SK-MEL-5 (cell line): ENCODE measurements at places on chromosomes 6 and 20. TPM values are rescaled to one million over a fixed set of nuclear protein-coding genes. Genes with fewer than 3 reads are reported as not detected.

DNA sequence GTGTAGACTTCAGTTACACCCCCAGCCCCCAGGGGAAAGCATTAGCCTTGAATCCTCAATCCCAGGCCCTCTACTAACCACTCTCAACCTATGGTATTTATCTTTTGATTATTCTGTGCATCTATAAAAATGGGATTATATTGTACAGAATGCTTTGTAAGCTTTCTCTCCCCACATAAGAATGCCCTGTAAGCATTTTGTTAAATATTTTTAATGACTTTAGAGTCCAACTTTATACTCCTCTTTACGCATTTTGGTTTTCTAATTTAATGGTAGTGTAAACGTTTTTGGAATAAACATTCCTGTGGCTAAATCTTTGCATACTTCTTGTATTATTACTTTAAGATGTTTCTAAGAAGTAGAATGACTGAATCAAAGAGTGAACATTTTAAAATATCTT lies 35.4 kb downstream of the FBXO9 start:
- no peak for DNase-seq

The MPIG6B gene
- not detected in 2 replicates for total RNA-seq

DNA sequence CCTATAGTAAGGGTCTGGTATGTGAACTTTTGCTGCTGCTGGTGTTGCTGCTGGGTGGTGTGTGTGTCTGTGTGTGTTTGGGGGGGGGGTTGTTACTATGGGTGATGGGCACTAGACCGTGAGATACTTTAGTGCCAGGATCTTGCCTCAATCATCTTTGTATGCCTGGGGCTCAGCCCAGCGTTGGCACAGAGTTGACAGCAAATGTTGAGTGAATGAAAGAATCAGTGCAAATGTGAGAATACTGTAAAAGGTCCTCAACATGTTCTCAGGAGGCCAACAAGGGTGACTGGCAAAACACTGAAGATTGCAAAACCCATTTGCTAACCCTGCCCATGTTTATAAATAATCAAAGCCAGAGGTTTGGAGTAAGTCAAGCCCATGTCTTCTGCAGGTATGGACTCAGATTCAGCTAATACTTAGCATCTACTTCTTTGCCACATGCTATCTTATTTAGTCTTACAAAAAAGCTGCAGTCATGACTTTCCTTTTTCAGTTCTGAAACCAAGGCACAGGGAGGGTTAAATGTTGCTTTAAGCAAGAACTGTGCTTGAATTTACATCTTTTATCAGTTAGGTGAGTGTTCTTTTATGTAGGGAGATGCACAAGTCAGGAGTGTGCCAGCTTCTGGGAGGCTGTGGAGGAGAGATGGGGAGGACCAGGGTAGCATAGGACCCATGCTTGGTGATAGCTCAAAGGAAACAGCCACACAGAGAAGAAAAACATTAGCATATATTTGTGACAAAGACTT lies 125.3 kb upstream of the SPACA1 start:
- DNase-seq: no peak

The CLDN20 gene
- total RNA-seq: 0.32 TPM in 1 of 2 replicates, not detected in the other

The PPP1R16B gene
- total RNA-seq: 0.56 and 0.69 TPM in 2 replicates

- no peak for DNase-seq
Observed at GRCh38 chr6:33254591-33254990, 17.1 kb downstream of the VPS52 start.

DNA sequence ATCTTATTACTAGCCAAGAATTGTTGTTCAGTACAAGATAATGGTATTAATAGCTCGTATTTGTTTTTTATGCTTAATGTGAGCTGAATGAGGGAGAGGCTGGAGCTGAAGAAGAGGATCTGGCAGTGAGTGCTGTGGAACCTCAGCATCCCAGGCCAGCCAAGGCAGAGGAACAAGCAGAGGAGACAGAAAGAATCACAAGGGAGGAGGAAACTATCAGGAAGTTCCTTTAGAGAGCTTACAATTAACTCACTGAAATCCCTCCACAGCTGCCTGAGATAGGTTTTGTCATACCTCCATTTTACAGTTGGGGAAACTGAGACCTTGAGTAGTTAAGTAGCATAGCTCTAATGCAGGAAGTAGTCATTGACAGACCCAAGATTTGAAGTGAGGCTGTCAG lies 39.9 kb upstream of the TULP4 start:
- DNase-seq: no peak

- no peak for DNase-seq
Observed at GRCh38 chr6:14451594-14452374, 334.2 kb downstream of the CD83 start.

- DNase-seq: no peak
Observed at GRCh38 chr6:137968455-137968804, 101.4 kb downstream of the TNFAIP3 start.

GRCh38 chr6:143772116-143773086 lies 70.7 kb upstream of the LTV1 start:
- DNase-seq: no peak

The XKR7 gene
- 0.03 and 0.11 TPM in 2 replicates for total RNA-seq

DNA sequence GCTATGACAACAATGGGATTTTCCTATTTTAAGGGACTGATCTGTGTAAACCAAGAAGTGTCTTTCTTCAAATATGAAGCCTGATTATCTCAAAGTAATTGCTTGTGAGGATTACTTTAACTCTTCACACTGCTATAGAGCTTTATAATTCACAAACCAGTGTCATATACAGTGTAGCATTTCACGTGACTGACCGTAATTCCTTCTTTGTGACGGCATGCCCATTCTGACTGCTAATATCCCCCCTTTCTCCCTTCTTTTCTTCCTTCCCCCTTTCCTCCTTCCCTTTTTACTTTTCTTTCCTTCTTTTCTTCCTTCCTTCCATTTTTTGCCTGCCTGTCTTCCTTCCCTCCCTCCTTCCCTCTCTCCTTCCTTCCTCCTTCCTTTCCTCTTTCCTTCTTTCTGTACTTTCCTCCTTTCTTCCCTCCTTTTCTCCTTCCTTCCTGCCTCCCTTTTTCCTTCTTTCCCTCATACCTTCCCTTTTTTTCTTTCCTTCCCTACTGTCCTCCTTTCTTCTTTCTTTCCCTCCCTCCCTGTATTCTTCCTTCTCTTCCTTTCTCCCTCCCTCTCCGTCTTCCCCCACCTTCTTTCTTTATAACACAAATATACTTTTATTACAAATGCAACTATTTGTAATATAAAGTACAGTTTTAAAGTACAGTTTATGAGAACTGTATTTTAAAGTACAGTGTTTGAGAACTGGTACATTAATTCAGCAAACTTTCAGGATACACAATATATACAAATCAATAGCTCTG lies 75.0 kb upstream of the EXOC2 start:
- no peak for DNase-seq

The SLC12A5 gene
- 0.74 and 1.5 TPM in 2 replicates for total RNA-seq

GRCh38 chr6:44201638-44202303 lies 15.0 kb upstream of the MYMX start:
- DNase-seq: no peak

- no peak for DNase-seq
Observed at GRCh38 chr6:14254505-14254904, 136.9 kb downstream of the CD83 start.

The BEND6 gene
- total RNA-seq: 0.59 and 0.63 TPM in 2 replicates

DNA sequence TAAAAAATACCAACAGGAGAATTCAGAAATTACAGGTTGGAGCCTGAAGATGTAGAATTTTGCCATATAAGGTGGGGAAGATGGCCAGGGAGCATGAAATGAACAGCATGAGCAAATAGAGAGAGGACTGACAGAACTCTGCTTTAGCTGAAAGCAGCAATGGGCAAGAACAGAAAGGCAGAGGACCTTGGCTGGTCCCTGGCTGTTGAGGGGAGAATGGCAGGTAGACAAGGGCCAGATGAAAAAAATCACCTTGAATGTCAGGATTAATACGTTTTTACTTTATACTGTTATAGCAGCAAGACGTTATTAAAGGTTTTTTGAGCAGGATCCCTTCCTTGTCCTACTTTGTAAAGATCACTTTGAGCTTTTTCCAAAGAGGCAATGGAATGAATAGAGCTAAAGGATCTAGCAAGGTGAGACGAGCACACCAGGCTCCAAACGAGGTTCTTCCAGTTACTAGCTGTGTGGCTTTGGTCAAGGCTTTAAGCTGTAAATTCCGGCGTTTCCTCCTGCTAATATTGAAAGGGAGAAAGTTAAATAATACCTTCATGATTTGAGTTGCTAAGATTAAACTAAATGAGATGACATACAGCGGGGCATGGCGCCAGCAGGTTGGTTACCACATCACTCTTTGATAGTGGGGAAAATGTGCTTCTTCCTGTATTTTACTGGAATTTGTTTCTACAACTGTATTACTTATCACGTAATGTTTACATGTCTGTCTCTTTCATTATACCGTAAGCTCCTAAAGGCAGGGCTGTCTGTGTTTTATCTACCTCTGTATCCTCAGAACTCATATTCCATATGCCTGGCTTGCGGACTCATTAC lies 776 bp downstream of the PPIL1 start:
- no peak for DNase-seq

The NRN1 gene
- total RNA-seq: 57.4 and 64.2 TPM in 2 replicates

The C20orf204 gene
- total RNA-seq: 0.37 and 0.59 TPM in 2 replicates

DNA sequence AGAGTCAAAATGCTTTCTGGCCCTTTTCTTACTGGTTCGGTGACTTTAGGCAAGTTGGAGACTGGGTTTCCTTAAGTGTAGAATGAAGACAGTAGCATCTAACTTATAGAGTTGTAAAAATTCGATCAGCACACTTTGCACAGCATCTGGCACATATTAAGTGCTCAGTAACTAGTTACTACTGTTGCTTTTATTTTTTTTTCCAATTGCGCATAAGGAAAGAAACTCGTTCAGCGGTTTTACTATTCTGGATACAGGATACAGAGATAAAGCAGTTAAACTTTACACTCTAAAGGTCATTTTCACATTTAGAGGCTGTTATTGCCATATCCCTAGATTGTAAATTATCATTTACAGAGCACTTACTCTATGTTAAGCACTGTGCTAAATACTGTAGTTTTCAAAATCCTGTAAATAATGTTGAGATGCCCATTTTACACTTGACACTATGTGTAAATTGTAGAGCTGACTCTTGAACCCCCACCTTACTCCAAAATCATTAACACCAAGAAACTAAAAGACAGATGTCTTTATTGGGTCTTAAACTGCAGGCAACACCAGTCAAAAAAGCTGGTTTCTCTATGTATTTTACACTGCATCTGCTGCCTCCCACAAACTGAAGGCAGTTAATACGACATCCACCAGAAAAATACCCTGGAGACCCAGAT lies 886 bp downstream of the ROMO1 start:
- no peak for DNase-seq

DNA sequence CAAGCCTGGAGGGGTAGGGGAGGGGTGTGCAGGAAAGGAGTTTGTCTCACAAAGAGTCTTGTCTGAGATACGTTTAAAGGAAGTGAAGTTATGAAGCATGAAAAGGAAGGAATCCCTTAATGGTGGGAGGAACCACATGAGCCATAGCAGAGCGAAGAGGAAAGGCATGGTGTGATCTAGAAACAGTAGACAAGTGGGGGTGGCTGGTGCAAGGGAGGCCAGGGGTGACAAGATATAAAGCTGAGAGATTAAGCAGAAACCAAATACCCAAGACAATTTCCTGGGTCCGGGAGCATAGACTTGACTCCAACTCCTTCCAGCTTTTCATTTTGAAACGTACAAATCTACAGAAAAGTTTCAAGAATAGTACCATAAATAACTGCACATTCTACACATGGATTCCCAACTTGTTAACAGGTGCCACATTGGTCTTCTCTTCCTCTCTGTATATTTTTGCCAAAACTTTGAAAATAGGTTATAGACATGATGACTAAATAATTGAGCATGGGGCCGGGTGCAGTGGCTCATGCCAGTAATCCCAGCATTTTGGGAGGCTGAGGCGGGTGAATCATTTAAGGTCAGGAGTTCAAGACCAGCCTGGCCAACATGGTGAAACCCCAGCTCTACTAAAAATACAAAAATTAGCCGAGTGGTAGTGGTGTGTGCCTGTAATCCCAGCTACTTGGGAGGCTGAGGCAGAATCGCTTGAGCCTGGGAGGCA lies 211.6 kb downstream of the SLC24A3 start:
- no peak for DNase-seq

- no peak for DNase-seq
Observed at GRCh38 chr6:112332274-112332673, 14.9 kb upstream of the RFPL4B start.

GRCh38 chr6:106643061-106643460 lies 13.7 kb downstream of the QRSL1 start:
- DNase-seq: no peak

The AHCY gene
- total RNA-seq: 251 and 264 TPM in 2 replicates

The ATF6B gene
- total RNA-seq: 15.1 and 15.3 TPM in 2 replicates

The CAGE1 gene
- 0.13 and 0.40 TPM in 2 replicates for total RNA-seq

GRCh38 chr6:134175532-134176263 lies 123.3 kb upstream of the SLC2A12 start:
- DNase-seq: peak; percentile 51

DNA sequence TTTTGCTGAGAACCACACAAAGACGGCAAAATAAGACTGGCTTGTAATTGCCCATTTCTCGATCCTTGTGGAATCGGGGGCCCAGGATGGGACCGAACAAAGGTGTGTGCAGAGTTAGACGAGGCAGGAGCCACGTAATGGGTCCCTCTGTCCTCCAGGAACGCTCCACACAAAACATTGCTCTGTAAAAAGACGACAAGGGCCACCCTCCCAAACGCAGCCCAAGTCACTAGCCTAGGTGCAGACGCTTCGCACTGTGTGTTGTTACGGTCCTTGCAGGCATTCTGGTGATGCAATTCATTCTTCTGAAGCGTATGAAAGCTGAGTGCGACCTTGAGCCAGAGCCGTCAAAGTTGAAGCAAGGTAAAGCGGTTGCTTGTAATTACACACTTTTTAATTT lies 363.4 kb downstream of the TAF4 start:
- DNase-seq: no peak

GRCh38 chr6:105136431-105137350 lies 43.1 kb downstream of the POPDC3 start:
- DNase-seq: peak; percentile 47
